ENCODE measurements at places on chromosomes 5 and 9.
A peak's percentile ranks its signal among the peaks of the same experiment; 100 is the strongest.

DNA sequence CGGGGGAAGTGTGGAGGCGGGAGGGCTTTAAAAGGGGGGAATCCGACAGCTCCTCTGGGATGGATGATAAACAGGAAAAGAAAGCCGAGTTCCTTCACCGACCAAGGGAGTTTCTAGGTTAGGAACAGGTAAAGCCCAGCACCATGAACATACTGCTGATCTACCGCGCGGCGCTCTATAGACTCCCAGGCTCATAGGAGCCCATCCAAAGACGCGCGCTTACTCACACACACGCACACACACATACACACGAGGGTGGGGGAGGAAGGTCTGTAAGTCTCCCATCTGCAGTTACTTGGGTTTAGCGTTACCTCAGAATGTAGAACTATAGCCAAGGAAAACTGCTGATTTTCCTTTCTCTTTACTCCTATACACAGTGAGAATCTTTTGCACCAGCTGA is 2.6 kb upstream of the GABRB2 start:
- no peak for DNase-seq

DNA sequence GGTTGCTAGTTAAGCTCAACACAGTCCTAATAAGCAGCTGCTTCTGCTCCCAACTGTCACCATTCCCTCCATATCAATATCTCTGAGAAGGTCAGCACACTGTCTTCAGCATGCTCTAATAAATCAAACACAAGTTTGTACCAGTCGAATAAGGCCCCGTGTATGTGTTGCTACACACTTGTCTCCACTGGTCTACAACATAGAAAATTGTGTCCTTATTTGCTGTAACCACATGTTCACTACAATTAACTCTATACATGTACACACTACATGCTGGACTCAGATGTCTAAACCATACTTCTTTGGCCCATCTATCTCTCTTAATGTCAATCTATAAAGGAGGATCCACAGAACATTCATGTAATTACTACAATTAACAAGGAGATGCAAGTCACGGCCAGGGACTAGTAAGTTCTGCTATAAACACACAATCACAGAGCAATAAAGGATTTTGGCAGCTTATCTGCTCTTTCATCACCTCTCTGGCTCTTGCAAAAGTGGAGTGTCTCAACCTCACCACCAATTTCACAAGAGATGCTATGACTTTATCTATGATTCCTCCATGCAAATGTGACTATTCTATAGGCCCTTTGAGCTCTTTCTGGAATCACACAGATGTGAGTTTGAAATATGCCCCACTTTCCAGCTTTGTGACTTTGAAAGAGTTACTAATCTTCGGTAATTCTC is 143.9 kb downstream of the SEMA5A start:
- DNase-seq, result no peak

GRCh38 chr9:23615569-23615968 is 210.5 kb downstream of the ELAVL2 start:
- no peak for DNase-seq

GRCh38 chr9:21817176-21817575 is 14.7 kb downstream of the MTAP start:
- DNase-seq, result no peak

- no peak for DNase-seq
These were observed 87.7 kb downstream of the CDH18 start for GRCh38 chr5:19900269-19900668.

DNA sequence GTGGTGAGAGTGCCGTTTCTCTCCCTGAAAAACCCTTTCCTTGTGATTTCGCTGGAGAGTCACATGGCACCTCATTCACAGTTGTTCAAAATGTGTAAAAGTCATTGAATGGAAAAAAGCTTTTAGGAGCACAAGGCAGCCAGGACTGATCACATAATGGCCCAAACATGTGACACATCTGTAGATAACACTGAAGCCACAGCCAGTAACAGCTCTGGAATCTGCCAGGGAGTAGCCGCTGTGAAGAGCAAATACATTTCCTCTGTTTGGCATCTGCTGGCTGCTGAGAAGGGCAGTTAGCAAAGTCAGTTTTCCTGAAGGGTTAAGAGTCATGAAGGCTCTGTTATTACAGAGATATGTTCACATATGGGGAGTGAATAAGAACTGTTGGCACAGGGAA is 271.8 kb downstream of the NNT start:
- peak; percentile 22 for DNase-seq

DNA sequence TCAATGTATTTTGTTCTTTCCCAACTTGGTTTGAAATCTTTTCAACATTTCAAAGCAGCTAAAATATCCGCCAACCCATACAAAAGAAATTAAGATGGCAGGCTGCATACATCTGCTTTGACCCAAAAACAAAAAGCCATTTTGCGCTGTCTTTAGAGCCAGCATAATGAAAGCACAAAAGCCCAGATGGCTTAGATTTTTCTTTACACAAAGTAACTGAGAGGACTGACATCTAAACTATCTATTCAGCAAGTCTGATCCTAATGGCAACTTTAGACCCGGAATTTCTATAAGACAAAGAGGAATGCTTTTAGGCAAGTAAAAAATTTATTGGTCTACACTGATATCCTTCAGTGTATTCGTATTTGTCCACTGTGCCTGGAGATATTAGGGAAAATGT is 86.3 kb downstream of the MYO10 start:
- no peak for DNase-seq

GRCh38 chr5:139251281-139251687 is 42.3 kb upstream of the MATR3 start:
- no peak for DNase-seq

DNA sequence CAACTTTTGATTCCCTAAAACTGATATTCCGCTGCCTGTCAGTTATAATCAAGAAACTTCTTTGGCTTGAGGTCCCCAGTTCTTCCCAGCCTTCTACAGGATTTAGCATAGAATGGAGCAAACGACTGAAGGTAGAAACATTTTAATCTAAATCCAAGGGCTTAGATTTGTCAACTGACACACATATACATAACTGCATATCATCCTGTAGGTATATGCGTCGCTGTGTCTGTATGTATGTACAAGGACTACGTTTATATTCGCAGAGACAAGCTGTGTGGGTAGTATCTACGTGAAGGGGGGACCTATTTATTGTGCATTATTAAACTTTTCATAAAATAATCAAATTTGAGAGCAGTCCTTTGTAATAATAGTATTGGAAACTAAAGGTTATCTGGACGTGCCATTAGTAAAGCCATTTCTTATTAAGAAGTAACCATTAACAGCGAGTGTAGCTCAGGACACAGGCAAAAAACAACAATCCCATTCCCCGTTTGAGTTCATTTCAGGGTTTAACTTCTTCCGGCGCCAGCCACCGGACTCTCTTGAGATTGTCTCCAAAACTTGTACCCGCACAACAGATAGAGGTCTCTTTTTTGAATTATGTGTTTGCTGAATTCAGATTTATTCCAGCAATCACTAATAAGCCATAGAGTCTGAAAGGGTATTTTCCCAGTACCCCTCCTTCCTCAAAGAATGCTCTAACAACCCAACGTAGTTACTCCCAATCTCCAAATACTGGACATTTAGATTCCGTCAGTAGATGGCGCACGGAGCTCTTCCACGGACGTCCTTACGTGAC is 2.1 kb upstream of the MLLT3 start:
- DNase-seq, result peak; percentile 51

DNA sequence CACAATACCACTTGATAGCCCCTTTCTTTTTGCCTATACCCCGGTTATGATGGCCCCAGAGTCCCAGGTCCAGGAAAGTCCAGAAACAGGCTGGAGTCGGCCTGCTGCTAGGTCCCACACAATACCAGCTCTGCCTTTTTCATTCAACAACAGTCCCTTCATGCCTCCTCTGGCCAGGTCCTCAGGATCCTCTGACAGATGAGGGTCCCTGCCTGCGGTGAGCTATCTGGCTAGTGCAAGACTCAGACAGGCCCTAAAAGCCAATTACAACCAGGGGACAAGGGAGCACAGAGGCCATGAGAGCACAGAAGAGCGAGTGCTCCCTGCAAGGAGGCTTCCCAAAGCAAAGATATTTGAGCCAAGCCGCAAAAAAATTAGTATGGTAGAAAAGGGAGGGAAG is 84.8 kb upstream of the ZBTB43 start:
- no peak for DNase-seq

- no peak for DNase-seq
These were observed 375 bp downstream of the NOP16 start for GRCh38 chr5:176388003-176388443.

DNA sequence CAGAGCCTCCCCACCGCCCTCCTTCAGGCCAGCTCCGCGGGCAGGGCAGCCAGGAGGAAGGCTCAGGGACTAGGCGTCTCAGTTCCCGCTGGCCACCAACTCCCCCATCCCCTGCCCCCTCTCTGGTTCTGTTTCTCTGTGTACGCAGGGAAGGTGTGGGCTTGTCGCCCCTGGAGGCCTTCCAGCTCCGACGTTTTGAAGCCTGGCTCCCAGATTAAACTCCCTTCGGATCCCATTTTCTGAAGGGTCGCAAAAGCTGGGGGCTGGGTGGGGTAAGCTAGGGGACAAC is 346 bp downstream of the ATOX1 start:
- DNase-seq, result no peak
